ENCODE measurements at places on chromosomes 5 and 9.

DNA sequence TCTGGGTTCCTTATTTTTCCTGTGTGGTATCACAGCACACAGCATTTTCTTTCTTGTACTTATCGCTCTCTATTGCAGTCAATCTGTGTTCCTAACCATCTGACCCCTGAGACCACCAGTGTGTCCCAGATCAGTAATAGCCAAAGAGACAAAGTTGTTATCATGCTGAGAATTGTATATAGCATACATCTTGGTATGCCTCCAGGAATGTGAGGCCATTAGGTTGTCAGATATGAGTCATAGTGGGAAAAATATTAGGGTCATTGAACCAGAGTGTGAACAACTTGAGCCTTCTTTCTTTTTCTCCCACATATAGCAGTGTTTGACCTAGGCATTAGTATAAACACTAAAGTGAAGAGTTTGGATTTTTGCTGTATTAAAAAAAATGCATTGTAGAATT lies 106.3 kb downstream of the NDUFAF2 start:
- DNase-seq = no peak

DNA sequence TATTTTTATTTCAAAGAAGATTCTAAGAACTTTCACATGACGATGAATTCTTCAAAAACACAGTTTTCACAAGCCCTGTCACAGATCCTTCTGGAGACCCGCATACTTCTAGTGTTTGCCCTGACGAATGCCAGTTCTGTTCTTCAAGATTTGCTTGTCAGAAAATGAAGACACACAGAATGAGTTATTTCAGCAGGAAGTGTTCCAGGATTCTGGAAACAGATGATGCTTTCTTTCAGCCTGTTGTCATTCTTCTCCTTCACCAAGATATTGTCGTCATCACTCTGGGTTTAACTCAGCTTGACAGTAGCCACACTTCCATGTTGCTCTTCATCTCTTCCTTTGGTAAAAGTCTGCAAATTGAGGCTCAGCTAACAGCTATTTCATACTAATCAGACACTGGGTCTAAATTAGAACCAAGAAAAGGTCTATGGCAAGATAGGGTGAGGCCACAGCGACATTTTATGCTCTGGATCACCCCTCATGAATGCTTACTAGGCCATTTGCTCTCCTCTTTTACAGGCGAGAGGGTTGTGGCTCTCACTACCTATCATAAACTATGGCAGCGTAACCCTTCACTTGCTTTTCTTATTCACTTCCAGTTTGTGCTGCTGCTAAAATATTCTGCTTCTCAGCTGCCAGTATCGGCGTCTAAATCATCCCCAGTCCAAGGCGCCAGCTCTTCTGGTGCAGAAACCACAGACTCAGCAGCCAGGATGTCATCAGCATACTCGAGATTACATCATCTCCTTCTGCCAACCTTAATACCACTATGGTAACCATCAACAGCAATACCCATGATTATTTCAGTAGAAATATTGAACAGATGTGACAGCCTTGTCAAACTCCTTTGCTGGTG lies 159.6 kb upstream of the TBCA start:
- DNase-seq = peak; percentile 12

DNA sequence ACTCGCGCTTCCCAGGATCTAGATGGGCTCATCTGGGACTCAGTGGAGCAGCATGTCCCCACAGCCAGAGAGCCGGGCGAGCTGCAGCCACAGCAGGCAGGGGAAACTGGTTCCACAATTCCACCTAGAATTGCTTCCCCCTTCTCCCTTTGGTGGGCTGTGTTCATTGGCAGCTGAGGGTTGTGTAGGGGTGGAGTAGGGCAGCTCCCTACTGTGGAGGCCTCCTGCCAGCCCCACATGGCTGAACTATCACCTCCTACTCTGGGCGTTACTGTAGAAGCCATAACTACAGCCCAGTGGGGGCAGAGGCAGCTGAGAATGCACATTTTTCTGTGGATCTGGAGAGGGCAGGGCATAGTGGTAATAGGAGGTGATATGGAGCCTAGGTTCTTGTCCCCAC lies 44.8 kb downstream of the PPARGC1B start:
- no peak for DNase-seq

GRCh38 chr9:134345737-134346136 lies 19.5 kb downstream of the RXRA start:
- DNase-seq = no peak

- peak; percentile 57 for DNase-seq
Measured at GRCh38 chr5:175796536-175797499, 74.6 kb upstream of the CPLX2 start.

- no peak for DNase-seq
Measured at GRCh38 chr5:159097784-159098602, 1.7 kb downstream of the EBF1 start.

DNA sequence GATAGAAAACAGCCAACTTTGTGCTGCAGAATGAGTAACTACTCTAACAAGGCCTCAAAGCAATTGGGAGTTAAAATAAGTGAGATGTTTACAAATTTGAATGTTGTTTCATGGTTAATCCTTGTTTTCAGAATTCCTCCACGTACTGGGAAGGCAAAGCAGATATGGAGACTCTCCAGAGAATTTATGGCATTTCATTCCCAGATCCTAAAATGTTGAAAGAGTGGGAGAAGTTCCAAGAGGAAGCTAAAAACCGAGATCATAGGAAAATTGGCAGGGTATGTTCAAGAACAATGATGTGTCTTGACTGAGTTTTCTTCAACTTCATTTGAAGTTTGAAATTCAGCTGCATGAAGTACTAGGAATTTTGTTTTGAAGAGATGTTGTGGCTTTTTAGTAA lies 16.4 kb downstream of the TARS1 start:
- no peak for DNase-seq

- DNase-seq = no peak
Measured at GRCh38 chr5:57113481-57113880, 60.4 kb upstream of the GPBP1 start.

- no peak for DNase-seq
Measured at GRCh38 chr5:103546858-103547257, 15.7 kb downstream of the NUDT12 start.

GRCh38 chr5:87268970-87269377 lies 1.3 kb downstream of the RASA1 start:
- DNase-seq = no peak

DNA sequence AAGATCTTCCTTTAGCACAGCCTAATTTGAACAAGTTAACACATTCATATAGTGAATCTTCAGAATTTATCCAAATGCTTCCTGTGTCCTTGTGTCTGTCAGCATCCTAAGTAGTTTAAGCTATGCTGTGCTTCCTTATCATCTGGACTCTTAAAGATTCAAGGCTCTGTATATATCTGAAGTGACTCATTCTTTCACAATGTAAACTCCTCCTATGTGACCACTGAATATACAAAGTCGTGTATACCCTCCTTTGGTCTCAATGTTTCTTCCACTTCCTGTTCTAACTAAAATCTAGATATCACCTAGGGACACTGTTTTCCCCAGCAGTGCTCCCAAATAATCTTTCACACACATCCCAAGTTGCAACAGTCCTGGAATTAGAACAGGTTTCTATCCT lies 935.7 kb upstream of the NUDT12 start:
- no peak for DNase-seq

DNA sequence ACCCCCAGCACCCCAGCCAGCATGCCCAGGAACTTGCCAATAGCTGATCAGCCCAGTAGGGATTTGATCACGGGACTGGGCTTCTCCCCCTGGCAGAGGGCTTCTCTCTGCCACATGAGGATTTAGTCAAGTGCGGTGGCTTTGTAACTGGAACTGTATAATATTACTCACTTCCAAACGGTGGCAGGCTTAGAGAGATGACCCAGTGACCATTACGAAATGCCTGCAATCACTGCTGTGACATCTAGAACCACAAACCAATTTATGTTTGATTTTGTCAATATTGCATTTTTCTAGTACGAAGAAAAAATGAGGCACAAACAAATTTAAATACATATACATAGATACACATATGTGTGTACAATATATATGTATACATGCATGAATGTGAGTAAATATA lies 192.1 kb downstream of the ERCC6L2 start:
- DNase-seq = no peak

DNA sequence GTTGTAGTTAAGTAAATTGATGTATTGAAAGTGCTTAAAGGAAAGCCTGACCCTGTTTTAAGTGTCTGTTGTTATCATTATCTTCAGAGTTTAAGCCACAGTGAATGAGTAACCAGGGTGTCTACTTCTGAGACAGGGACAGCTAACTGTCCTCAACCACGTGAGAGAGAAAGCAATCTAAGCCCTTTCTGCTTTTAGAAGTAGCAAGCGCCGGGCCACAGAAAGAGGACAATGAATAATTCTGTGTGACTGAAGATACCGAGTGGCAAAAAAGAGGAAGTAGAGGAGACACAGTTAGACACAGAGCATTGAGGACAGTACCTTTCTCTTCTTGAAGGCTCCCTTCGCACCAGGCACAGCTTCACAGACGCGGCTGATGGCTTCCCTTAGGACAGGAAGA lies 86.3 kb downstream of the S1PR3 start:
- DNase-seq = no peak

DNA sequence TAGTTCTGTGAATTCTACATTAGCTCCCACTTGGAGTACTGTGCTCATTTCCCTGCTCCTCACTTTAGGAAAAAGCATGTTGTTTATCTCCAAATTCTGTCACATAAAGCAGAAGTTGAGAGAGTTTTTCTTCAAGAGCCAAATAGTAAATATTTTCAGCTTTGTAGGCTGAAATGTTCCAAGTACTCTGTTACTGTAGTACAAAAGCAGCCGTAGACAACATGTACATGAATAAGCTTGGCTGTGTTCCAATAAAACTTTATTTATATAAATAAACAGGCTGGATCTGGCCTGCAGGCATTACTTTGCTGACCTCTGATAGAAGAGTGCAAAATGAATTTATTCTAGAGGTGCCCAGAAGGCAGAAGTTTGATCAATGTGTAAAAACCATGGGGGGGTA lies 73.0 kb upstream of the AGXT2 start:
- DNase-seq = no peak

- peak; percentile 22 for DNase-seq
Measured at GRCh38 chr5:94968507-94969095, 316.3 kb downstream of the MCTP1 start.

DNA sequence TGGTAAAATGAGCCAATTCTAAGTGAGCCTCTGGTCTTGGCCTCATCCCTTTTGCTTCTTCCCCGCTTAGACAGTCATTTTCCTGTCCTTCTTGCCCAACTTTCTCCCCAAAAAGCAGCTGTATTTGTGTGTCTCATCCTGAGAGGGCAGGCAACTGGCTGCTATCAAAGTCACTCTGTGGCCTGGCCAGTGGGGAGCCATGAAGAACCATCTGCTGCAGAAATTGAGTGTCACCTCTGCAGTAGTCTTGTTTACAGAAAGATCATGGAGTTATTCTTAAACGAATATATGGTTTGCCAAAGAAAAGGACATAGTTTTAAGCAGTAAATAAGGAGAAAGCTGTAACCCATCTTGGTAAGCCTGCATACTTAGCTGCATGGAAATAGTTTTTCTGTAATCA lies 233.6 kb upstream of the ELAVL2 start:
- no peak for DNase-seq

DNA sequence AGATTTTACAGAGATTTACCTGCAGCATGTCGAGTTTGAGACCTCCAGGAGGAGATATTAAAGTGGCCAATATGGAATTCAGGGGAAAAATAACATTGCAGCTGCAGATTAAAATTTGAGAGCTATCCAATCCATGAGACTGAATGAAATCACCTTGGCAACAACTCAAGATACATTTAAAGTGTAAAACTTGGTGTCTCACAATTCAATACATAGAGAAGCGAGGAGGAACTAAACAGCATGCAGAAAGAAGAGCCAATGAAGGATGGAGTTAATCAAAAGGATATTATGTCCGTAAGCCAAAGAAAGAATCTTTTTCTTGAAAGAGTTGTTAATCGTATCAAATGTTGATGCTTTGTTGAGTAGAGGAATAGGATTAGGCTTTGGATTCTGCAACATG lies 455.1 kb downstream of the CDH18 start:
- no peak for DNase-seq

- DNase-seq = peak; percentile 35
Measured at GRCh38 chr9:91949946-91950664, at the start of gene ROR2. Gene ROR2, minus strand, starts transcription at chr9:91950228.

DNA sequence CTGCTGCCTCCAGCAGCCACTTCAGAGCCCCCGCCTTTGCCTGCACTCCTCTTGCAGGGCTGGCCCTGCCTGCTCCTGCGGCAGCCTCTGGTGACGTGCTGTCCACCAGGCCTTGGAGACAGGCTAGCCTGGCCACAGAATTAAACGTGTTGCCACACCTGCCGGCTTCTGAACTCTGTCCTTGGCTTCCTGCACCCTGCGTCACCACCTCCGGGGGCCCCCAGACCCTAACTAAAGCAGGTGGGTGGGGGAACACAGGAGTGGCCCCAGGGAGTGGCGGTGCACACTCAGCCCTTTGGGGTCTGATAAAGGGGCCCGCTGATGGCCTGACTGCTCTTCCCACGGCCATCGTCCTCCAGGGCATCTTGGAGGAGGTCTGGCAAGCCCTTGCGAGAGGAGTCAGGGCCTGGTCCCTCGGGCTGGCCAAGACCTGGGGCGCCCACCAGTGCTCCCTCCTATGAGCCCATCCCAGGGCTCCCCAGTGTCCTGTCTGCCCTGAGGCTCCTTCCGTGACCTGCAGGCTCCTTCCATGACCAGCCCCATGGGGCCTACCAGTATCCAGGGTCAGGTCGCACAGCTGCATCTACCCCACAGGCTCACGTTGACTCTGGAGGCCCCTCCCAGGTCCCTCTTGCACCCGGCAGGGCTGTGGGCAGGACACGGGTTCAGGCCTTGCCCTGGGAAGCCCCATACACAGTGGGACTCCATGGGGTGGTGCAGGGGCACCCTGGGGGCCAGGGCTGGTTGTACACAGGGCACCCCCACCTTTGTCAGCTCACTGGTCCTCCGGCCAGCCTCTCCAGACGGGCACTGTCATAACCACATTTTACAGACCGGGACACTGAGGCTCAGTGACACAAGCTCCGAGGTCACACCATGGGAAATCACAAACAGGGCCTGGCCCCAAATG lies 1.0 kb upstream of the MAMDC4 start:
- DNase-seq = no peak

- DNase-seq = no peak
Measured at GRCh38 chr5:127840198-127840524, 137.0 kb downstream of the CCDC192 start.

- DNase-seq = no peak
Measured at GRCh38 chr9:138021251-138022056, 143.9 kb downstream of the CACNA1B start.

DNA sequence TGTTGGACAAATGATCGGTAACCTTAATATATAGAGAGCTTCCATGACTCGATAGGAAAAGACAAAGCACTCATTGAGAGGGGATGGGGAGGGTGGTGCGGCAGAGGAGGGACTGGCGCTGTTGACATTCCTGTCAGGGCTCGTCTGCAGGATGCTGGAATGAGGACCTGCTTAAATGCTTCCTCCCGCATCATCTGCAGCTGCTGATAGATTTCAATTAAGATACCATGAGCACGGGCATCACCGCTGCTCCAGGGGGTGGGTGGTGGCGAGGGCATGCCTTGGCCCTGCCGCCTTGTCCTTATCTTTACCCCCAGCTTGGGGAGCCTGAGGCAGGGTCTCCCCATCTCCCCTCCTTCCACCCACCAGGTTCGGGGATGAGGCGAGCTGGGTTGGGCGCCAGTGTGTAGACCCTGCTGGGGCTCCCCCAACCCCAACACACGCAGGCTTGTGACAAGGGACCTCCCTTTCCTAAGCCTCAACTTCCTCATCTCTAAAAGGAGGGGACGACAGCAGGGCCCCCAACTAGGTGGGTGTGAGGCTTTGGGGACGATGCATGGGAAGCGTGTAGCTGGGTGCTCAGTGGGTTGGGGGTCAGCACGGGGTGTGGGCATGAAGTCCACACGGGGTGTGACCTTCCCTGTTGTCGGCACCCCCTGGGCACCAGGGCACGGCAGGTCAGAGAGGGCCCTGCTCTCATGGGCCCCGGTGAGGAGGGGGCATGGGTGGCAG lies 11.7 kb upstream of the QRFP start:
- DNase-seq = no peak

- DNase-seq = no peak
Measured at GRCh38 chr5:97043511-97043910, 98.9 kb downstream of the LIX1 start.
